ENCODE measurements at places on chromosomes 6 and 20. TPM values are rescaled to one million over a fixed set of nuclear protein-coding genes. Genes with fewer than 3 reads are reported as not detected.

DNA sequence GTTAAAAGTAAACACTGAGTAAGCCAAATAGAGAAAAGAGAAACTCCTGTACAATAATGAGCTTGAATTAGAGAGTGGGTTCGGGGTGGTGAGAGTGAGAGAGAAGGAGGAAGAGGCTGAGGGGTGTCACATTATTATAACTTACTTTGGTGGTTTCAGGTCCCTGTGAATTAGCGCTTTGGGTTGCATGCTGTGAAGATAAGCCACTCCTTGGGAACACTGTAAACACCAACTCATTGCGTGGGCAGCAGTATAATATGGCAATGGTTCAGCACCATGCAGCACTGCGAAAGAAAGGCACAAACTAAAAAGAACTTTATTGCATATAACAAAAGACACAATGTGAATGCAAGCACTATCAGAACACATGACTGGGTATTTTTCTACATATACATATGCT is 26.9 kb downstream of the MAP3K7 start:
- no peaks in the 10 kb centered on the region for H3K4me1 ChIP-seq

DNA sequence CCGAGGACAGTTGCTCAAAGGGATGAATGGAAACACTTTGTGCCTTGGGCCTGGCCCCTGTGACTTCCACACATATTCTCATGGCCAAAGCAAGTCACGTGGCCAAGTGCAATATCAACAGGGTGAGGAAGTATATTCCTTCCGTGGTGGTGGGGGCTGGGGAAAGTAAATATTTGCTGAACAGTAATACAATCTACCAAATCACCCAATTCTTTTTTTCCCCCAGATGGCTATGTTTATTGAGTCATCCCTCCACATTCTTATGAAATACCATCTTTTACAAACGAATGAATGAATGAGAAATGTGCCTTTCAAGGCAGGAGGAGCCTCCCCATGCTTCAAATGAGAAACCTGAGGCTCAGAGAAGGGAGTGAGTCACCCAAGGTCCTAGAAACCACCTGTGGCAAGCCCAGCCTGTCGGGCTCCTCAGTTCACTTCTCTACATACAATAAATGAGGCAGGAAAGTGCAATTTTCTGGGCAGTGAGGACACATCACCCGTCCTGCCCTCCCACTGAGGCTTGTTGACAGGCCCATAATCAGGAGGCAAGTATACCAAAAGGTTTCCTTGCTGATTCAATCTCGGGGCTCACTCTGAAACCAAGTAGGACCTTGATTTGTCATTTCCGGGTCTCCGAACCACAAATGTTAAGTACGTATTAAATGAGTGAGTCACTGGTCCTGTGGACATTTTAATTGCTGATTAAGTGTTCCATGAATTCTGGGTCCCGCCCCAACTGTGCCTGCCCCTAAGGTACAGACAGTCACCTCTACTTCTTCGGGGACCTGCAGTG is 25.3 kb upstream of the TOP1 start:
- H3K27me3 ChIP-seq, result no peaks in the 10 kb centered on the region
- DNase-seq, result peak; percentile 84
- H3K36me3 ChIP-seq, result no peaks in the 10 kb centered on the region
- peak overlapping the region; percentile 40 for H3K4me3 ChIP-seq
- H3K27ac ChIP-seq, result peak overlapping the region; percentile 90
- H3K4me1 ChIP-seq, result peaks cover 50% of the 10 kb centered on the region

DNA sequence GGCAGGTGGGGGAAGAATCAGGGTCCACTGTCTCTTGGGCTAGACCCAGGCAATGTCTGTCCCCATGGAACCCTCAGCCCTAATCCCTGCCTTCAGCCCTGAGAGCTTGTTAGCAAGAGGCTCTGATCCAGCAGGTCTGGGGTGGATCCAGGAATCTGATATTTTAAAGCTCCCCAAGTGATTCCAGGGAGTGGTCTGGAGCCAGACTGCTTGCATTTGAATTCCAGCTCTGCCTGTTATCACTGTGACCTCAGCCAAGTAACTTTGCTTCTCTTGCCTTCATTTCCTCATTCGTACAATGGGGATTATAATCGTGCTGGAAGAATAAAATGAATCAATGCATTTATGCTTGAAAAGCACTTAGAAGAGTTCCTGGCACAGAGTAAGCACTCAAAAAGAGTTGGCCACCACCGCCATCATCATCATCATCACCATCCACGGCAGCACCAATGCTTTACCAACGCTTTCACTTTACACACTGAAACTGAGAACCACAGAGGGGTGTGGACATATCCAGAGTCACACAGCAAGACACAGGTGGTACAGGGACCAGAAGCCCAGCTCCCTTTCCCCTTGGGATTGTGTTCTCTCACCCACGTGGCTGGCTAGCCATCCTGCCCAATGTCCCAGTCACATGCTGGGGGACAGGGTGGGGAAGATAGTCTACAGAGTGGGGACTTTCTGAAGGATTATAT is 75.7 kb upstream of the RALY start:
- H3K36me3 ChIP-seq, result no peaks in the 10 kb centered on the region
- no peak overlapping the region for H3K27ac ChIP-seq
- no peaks in the 10 kb centered on the region for H3K4me1 ChIP-seq
- DNase-seq, result no peak
- no peak overlapping the region for H3K4me3 ChIP-seq

DNA sequence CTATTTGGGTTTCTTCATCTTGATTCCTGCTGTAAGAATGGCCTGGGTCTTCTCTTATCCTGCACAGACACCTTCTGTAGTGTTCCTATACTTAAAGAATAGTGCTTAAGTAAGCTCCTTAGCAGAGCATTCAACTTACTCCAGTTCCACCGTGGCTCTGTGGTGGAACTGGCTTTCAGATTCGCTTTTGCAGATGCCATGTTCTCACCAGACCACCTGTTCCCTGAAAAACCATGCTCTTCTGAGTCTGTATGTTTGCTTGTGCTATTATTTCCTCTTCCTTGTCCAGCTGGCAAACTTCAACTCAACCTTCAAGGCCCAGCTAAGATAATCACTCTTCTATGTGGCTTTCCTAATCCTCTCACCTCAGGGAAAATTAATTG is 4.9 kb downstream of the ELMO2 start:
- no peak overlapping the region for H3K27ac ChIP-seq
- H3K4me1 ChIP-seq, result peaks cover 13% of the 10 kb centered on the region
- no peaks in the 10 kb centered on the region for H3K27me3 ChIP-seq
- DNase-seq, result no peak
- H3K36me3 ChIP-seq, result peaks cover 9% of the 10 kb centered on the region
- no peak overlapping the region for H3K4me3 ChIP-seq

- H3K27ac ChIP-seq, result no peak overlapping the region
- no peaks in the 10 kb centered on the region for H3K27me3 ChIP-seq
- H3K36me3 ChIP-seq, result no peaks in the 10 kb centered on the region
- peaks cover 16% of the 10 kb centered on the region for H3K4me1 ChIP-seq
- DNase-seq, result no peak
Measured at GRCh38 chr6:113466526-113466925, 390.6 kb upstream of the MARCKS start.

- no peaks in the 10 kb centered on the region for H3K27me3 ChIP-seq
- H3K4me1 ChIP-seq, result no peaks in the 10 kb centered on the region
- H3K36me3 ChIP-seq, result no peaks in the 10 kb centered on the region
- DNase-seq, result no peak
- no peak overlapping the region for H3K4me3 ChIP-seq
Measured at GRCh38 chr6:130075879-130076460, 57.6 kb downstream of the L3MBTL3 start.

DNA sequence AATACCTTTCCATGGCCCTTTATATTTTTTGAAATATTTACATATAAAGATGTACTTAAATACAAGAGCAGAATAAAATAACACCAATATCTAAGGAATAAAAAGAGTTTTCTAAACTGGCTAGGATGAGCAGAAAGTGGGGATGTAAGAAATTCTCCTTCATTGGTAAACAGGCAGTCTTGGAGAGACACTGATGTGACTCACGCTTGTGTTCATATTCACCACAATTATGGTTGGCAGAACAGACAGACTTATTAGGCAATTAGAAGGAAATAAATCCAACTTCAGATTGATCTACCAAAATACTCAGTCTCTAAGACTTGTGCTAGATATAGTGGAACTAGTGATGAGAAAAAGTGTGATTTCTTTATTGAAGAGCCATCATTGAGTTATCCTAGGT is 463.7 kb downstream of the CDC5L start:
- peaks cover 2% of the 10 kb centered on the region for H3K4me1 ChIP-seq
- no peak overlapping the region for H3K4me3 ChIP-seq
- no peaks in the 10 kb centered on the region for H3K36me3 ChIP-seq
- no peak overlapping the region for H3K27ac ChIP-seq
- DNase-seq, result no peak

GRCh38 chr20:38355161-38356012 is 9.1 kb downstream of the LBP start:
- H3K4me1 ChIP-seq, result no peaks in the 10 kb centered on the region
- H3K4me3 ChIP-seq, result no peak overlapping the region
- DNase-seq, result no peak
- H3K27ac ChIP-seq, result no peak overlapping the region

- H3K36me3 ChIP-seq, result no peaks in the 10 kb centered on the region
- no peak overlapping the region for H3K4me3 ChIP-seq
- H3K27ac ChIP-seq, result no peak overlapping the region
- DNase-seq, result no peak
- H3K27me3 ChIP-seq, result peaks cover 8% of the 10 kb centered on the region
Measured at GRCh38 chr20:24522452-24523330, 53.3 kb downstream of the SYNDIG1 start.

DNA sequence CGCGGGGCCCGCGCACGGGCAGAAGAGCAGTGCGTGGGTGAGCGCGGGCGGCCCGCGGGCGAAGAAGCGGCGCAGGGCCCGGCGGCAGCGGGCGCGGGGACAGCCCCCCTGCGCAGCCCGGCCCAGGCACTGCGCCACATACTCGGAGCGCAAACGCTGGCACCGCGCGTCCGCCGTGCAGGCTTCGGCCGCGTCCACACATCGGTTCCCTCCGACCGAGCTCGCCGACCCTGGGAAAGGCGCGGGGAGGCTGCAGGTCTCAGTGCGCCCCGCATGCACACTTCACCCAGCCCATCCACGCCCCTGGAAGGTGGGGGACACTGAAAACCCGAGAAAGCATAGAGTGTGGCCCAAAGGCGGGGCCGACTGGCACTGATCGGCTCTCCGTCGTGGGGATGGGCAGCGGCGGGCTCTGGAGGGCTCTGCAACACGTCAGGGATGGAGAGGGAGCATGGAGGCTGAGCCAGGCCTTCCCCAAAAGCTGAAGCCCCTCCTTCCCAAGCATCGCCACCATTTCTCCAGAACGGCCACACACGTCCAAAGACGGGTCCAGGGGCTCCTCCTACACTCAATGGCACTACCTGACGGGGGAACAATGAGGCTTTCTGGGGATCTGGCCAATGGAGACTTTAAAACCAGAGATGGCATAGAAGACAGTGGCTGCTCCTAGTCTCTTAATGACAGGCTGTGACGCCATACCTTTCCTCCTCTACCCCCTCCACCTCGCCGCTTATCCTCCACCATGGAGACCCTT is 2.0 kb downstream of the GFRA4 start:
- H3K27me3 ChIP-seq, result no peaks in the 10 kb centered on the region
- no peaks in the 10 kb centered on the region for H3K36me3 ChIP-seq
- no peak for DNase-seq
- no peaks in the 10 kb centered on the region for H3K4me1 ChIP-seq

DNA sequence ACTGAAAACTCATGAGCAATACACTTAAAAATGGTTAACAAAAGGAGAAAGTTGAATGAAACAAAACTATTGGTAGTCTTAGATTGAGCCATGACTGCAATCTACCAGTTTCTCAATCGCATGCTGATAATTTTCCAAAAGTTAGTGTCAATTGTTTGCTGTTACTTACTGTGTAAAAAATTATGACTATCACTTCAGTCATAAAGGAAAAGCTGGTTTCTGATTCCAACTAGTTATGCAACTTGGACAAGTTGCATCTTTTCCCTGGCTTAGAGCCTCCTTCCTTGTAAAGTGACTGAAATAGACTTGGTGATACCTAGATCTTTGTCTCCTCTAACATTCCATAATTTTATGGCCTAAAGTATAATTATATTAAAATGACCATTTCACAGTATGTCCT is 88.3 kb upstream of the PAK5 start:
- H3K36me3 ChIP-seq, result no peaks in the 10 kb centered on the region
- H3K4me3 ChIP-seq, result no peak overlapping the region
- H3K27me3 ChIP-seq, result peaks cover 4% of the 10 kb centered on the region
- H3K4me1 ChIP-seq, result no peaks in the 10 kb centered on the region

The NKAIN4 gene
- 16.4 TPM for total RNA-seq

The HSD17B8 gene
- total RNA-seq, result 1.0 TPM

The MOG gene
- not detected for total RNA-seq

The YIPF3 gene
- 61.7 TPM for total RNA-seq

The DLL1 gene
- total RNA-seq, result 12.6 TPM

The SLC12A5 gene
- total RNA-seq, result 3.8 TPM
